ENCODE measurements at places on chromosomes 4 and X.

GRCh38 chrX:42624524-42624923, 153.4 kb downstream of the PPP1R2C start:
- no peak for DNase-seq

- no peak for DNase-seq
Measured at GRCh38 chr4:184860018-184860779, 34.4 kb upstream of the ACSL1 start.

- no peak for DNase-seq
Measured at GRCh38 chr4:764405-765169, 59.0 kb downstream of the PCGF3 start.

- no peak for DNase-seq
Measured at GRCh38 chr4:165519591-165519990, 140.8 kb downstream of the CPE start.

GRCh38 chrX:38271154-38271716, 50.6 kb upstream of the SRPX start:
- DNase-seq = no peak

DNA sequence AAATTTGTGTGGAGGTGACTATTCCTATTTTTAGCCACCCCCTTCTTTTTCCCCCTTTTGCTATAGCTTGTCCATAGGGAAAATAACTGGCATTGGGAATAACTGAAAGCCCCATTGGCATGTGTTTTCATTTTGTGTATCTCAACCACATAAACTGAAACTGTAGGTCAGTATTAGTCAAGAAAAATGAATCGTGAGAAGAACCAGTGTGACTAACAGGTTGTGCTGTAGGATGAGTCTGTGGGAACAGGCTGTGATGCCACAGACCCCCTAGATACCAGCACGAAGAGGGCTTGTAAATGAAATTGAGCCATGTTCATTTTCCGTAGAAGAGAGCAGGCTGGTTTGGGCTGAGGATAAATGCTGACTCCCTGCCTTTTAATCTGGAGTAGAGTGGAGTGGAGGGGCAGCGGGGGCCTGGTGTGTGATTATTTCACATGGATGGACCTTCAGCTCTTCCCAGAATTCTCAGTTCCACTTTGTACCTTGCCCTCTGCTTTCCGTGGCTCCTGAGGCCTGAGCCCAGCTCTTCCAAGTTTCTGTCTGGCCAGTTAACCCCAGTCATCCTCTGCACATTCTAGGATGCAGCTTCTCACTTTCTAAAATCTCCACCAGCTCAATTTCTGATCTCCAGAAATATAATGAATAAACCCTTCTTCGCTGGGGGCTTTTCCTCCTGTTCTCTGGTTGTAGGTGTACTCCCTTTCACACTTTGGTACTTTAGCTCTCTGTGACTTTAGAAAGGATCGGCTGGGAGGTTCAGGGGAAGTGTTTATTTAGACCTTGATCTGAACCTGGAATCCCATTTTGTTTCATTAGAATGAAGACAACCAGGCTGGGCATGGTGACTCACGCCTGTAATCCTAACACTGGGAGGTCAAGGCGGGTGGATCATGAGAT, 37.3 kb downstream of the DCUN1D4 start:
- no peak for DNase-seq

- DNase-seq = no peak
Measured at GRCh38 chr4:168240821-168241220, 77.7 kb downstream of the DDX60 start.

DNA sequence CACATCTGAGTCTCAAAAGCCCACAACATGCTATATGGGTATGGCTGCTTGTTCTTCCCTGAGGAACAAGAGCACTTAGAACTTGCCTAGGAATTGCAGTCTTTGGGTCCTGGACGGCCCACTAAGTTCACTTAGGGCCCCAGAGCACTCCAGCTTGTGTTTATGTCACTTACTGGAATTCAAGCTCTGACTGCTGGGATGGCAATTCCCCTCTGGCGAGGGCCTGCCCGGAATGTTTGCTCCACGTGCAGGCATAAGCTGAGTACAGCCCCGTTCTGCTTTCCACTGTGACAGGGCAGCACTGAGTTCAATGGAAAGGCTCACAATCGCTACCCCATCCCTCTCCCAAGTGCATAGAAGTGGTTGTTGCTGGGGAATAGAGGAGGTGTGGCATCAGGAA, 25.9 kb upstream of the RASSF6 start:
- DNase-seq = no peak

DNA sequence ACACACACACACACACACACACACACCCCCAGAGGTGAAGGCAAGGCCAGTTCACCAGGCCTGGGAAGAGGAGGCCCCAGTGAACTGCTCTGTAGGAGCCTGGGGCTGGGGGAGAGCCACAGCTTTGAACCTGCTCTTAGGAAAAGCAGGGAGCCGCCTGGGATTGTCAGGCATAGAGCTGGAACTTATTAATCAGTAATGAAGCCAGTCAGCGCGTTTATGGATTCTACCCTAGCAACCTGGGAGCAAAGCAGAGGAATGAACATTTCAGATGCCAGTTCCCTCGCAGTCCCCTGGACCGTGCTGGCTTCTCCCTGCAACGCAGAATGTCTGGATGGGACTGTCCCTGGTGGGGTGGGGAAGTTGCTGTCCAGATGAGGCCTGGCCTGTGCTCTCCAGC, 45.3 kb upstream of the DDX3X start:
- no peak for DNase-seq

- no peak for DNase-seq
Measured at GRCh38 chr4:102518703-102519131, 17.6 kb downstream of the NFKB1 start.

DNA sequence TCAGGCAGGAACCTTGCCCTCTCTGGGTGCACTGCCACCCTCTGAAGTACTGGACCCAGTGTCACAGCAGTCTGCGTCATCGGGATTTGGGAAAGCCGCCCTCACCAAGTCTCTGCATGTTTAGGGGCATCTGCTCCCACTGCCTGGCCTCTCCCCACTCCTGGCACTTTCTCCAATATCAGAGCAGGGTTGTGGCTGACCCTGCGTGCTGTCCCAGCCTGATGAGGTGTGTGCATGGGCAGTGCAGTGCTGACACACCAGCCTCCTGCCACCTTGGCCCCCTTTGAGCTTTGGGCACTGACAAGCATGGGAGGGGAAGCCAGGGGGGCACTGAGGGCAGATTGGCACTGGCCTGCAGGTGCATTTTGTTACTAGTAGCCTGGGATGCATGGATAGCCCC, 652.5 kb downstream of the GABRG1 start:
- DNase-seq = no peak

GRCh38 chr4:88191404-88191803, 33.0 kb upstream of the ABCG2 start:
- DNase-seq = no peak

- DNase-seq = no peak
Measured at GRCh38 chr4:188714907-188715306, 575.7 kb downstream of the TRIML1 start.

- no peak for DNase-seq
Measured at GRCh38 chr4:153115322-153116290, 88.6 kb upstream of the TRIM2 start.

GRCh38 chr4:6023731-6024130, 5.5 kb upstream of the C4orf50 start:
- no peak for DNase-seq

DNA sequence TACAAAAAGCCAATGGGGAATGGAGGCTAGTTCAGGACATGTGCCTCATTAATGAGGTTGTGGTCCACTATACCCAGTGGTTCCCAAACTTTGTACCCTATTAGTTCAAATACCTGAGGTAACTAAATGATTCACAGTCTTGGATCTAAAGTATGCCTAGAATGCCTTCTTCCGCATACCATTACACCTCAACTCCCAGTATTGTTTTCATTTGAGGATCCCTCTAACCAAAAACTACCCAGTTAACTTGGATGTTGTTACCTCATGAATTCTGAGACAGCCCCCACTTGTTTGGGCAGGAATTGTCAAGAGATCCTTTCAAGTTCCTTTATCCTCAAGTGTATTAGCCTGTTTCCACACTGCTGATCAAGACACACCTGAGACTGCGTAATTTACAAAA, 439.2 kb downstream of the PCDH10 start:
- DNase-seq = no peak

GRCh38 chr4:134754301-134755019, 552.9 kb upstream of the PABPC4L start:
- no peak for DNase-seq

GRCh38 chrX:10611441-10612090, 8.8 kb downstream of the MID1 start:
- no peak for DNase-seq

GRCh38 chr4:173237762-173238161, 69.2 kb downstream of the GALNT7 start:
- no peak for DNase-seq

GRCh38 chrX:153870288-153870690, 15.7 kb downstream of the L1CAM start:
- DNase-seq = no peak

GRCh38 chr4:139685180-139685579, 19.6 kb downstream of the MGST2 start:
- DNase-seq = no peak

DNA sequence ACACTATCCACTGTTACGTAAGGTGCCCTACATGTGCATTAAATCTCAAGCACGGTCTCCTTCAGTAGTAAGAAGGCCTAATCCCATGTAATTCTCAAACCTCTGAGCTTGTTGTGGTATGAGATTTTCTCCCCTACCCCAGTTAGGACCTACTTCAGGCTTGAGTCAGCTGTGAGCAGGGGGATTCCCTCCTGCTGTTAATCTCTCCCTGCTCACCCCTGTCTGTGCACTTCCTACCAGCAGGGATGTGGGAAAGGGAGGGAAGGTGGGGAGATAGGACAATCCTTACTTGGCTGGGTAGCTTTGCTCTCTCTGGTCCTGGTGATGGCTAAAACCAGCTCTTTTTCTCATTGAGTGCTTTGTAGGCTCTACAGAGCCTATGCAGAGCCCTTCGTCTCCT, 60.8 kb downstream of the PALLD start:
- DNase-seq = no peak

- DNase-seq = no peak
Measured at GRCh38 chr4:96983830-96984229, 1143.9 kb downstream of the PDHA2 start.

DNA sequence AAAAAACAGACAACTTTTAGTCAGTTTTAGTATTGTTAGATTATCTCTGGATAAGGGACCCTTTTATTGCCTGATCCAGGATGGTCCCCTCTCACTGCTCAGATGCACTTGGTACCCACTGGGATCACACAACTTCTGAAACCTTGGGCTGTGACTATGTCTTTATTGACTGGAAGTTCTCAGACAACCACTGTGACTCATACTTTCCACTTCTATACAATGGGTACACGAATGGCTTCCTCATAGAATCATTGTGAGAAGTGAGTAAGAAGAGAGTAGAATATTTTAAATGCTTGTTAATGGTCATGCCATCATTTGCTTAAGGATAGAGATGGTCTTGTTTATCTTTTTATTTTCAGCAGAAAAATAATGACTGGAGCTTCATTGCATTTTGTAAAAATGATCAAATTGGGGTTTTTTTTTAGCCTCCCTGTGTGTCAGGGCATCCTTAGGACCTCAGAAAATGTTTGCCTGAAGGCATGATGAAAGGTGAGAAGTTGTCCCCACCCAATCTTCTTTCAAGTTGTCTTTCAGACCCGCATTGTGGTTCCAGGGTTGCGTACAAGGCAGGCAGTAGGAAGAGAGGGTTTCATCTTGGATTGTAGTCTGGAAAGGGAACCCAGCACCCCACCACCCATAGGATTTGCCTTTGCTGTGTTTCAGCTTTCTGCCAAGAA, 115.1 kb downstream of the CPEB2 start:
- no peak for DNase-seq

DNA sequence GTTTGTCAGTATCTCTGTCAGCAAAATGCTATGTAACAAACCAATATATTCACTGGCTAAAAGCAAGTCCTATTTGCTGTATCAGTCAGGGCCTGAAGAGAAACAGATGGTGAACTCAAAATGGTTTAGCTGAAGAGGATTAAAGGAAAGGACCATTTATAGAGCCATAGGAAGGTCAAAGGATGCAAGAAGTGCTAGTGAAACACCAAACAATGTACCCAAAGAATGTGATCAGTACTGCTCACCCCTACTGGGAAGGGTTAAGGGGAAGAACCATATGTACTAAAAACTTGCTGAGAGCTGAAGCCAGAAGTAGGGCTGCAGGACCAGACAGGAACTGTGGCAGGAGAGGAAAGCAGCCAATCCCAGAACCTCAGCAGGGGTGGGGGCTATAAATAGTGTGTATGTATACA, 479.3 kb downstream of the INPP4B start:
- no peak for DNase-seq

GRCh38 chrX:149916745-149917392, 12.5 kb upstream of the HSFX4 start:
- no peak for DNase-seq

GRCh38 chrX:68195561-68195960, 237.7 kb downstream of the OPHN1 start:
- DNase-seq = no peak

- no peak for DNase-seq
Measured at GRCh38 chr4:143341186-143341755, 4.6 kb downstream of the GAB1 start.

DNA sequence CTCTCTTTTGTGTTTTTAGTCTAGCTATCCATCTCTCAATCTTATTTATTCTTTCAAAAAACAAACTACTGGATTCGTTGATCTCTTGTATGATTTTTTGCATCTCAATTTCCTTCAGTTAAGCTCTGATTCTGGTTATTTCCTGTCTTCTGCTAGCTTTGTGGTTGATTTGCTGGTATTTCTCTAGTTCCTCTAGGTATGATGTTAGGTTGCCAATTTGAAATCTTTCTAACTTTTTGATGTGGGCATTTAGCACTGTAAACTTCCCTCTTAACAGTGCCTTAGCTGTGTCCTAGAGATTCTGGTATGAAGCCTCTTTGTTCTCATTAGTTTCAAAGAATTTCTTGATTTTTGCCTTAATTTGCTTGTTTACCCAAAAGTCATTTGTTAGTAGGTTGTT, 15.2 kb upstream of the NEXMIF start:
- DNase-seq = no peak

DNA sequence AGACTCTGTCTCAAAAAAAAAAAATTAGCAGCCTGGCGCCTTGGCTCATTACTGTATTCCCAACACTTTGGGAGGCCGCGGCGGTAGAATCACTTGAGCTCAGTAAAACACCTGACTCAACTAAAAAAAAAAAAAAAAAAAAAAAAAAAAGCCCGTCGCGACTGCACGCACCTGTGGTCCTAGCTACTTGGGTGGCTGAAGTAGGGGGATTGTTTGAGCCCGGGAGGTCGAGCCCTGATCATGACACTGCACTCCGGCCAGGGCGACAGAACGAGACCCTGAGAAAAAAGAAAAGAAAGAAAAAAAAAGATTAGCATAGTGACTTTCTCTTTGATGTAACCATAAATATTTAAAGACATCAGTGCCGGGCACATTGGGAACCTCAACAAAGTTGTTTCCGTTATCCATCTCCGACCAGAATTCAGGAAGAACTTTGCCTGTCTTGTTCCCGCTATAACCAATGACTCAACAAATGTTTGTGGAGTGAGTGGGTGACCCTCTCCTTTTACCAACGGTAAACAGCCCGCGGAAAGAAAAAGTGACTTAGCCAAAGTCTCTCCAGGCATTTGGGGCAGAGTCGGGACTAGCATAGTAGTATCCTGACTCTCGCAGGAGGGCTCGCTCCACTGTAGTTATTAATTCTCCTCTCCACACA, 553 bp upstream of the MED28 start:
- DNase-seq = no peak

All from NCI-H187 treated with DMSO at 0.1 percent for 48 hours (cell line).